ENCODE measurements at places on chromosomes 12 and 14. TPM values are rescaled to one million over a fixed set of nuclear protein-coding genes. Genes with fewer than 3 reads are reported as not detected.

GRCh38 chr14:61346793-61347192 lies 25.4 kb downstream of the PRKCH start:
- no peak for DNase-seq

RPL10L gene
- not detected for total RNA-seq

DNA sequence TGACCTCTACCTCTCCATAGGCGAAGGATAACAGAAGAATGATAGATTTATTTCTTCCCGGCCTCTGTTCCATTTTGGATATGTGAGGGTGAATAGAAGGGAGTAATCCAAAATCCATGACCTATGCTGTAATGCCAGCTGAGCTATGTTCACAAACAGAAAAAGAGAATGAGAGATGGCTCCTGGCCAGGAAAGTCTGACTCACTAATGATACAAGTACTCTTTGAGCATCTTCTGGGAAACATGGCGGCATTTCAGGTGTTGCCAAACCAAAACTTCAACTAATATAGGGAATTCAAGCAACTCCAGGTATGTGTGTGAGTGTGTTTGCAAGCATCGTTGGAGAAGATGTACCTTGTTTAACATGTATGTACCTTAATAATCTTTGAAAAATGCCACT lies 55.1 kb downstream of the MED13L start:
- no peak for DNase-seq

DNA sequence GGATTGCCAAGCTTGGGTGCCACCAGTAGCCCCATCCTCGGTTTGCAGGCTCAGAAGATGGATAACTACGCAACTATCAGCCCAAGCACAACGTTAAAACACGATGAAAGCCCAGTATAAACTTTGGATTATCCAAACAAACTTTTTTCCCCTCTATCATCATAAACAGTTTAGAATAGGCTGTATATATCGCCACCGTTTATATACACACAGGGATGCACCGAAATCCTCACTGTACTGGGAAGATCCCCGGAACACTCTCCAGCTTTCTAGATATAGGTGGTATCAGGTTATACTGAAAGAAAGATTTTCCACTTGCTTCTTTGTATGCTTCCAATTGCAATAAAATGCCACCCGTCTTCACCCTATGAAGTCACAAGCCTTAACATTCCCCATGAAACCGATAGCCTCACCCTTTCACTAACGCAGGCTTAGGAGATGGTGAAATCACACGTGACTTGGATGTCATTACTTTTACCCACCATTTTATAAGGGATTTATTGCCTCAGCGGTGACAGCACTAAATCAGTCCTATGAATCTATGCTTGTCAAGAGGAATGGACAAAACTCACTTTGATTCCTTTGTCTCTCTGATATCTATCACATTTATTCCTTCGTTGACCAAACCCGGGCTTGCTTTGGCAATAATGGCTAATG lies 207.6 kb upstream of the FOXN3 start:
- DNase-seq, result no peak

MSRB3 gene
- 0.11 TPM for total RNA-seq

RARG gene
- total RNA-seq, result 13.3 TPM

DNA sequence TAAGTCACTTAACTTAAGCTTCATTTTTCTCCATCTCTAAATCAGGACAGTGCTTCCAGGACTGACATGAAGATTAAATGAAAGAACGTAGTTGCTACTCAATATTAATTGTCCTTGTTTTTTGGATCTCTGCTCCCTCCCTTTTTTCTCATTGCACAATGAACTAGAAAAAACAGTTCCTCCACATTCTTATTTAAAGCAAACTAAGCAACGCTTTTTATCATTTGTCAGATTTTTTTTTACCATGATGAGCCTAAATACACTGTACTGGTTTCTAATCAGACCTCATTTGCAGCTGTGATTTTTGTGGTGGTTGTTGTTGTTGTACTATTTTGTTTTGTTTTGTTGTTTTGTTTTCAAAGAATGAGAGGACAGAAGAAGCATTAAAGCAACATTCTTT lies 23.2 kb upstream of the PARP11 start:
- DNase-seq, result no peak

REP15 gene
- total RNA-seq, result 0.26 TPM

DNA sequence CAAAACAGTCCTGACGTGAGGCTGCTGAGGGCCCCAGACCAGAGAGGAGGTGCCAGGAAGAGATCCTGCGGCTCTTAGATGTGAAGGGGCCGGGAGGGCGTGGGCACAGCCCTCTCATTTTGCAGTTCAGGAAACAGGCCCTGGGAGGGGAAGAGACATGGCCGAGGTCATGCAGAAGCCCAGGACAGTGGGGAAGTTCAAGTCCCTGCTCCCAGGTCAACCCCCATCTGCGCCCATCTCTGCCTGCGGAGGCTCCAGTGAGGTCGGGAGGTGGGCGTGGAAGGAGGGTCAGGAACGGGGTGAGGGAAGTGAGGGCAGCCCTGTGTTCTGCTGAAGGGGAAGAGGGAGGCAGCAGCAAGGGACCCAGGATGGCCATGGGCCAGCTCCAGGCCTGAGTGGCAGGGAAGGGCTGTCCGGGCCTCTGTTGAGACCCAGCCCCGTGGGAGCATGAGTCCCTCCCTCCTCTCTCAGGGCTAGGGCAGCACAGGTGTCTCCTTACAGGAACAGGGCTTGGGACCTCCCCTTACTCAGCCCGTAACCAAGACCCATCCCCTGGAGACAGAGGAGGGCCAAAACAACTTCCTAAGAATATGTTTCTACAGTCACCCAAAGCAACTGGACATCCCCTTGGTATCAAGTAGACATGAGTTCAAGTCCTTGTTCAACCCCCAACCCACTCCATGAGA lies 90.8 kb downstream of the LGMN start:
- no peak for DNase-seq

ABCC9 gene
- not detected for total RNA-seq

TAS2R43 gene
- total RNA-seq, result 6.6 TPM

- DNase-seq, result no peak
Measured at GRCh38 chr14:100104523-100105300, 39.5 kb downstream of the EVL start.

- DNase-seq, result no peak
Measured at GRCh38 chr12:63495974-63496373, 172.3 kb downstream of the DPY19L2 start.

PZP gene
- not detected for total RNA-seq

FAM90A1 gene
- not detected for total RNA-seq

LALBA gene
- not detected for total RNA-seq

NR2C1 gene
- total RNA-seq, result 27.0 TPM

DNA sequence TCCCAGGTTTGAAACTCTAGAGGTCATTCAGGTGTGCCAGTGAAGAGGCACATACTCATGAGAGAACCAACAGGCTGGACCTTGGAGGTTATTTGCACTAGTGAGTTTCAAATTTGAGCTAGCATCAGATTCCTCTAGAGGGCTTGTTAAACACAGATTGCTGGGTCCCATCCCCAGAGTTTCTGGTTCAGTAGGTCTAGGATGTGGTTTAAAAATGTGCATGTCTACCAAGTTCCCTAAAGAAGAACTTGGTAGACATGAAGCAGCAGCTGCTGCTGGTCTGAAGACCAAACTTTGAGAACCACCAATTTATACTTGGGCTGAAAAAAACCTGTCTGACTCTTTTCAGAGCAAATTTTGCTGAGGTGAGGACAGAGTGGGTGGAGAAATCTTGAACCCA lies 61.7 kb downstream of the SUSD6 start:
- DNase-seq, result no peak

GRCh38 chr12:126451809-126452208 lies 1386.6 kb downstream of the AACS start:
- no peak for DNase-seq

DNA sequence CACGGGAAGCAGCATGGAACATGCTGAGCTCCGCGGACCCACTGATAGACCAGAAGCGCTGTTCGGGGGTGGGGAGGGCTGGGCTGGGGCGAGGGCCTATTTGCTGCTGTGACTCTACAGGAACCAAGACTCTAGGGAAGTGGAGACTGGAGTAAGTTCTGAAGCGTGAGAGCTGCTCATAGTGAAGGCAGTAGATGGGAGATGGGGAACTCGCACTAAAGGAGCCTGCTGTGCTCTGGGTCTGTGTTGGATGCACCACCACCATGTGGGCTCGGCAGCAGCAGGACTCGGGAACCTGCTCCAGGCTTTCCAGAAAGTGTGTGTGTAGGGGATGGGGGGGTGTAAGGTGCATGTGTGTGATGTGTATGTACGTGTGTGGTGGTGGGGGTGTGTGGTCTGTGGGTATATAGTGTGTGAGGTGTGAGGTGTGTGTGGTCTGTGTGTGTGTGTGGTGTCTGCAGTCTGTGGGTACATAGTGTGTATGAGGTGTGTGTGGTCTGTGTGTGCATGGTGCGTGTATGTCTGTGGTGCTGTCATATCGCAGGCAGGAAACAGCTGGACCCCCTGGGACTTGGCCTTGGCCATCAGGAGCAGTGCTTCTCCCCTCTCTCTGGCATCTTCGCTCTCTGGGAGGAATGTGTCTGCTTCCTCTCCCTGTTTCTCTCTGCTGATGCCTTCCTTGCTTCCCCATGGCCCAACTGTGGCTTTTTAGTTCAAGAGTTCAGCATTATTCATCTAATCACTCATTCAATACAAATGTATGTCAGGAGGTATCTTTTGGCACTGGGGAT lies 378.9 kb downstream of the FUT8 start:
- no peak for DNase-seq

MGAT4C gene
- total RNA-seq, result not detected

GRCh38 chr12:93127107-93127560 lies 198.0 kb upstream of the EEA1 start:
- DNase-seq, result no peak

SSTR1 gene
- total RNA-seq, result not detected

DNA sequence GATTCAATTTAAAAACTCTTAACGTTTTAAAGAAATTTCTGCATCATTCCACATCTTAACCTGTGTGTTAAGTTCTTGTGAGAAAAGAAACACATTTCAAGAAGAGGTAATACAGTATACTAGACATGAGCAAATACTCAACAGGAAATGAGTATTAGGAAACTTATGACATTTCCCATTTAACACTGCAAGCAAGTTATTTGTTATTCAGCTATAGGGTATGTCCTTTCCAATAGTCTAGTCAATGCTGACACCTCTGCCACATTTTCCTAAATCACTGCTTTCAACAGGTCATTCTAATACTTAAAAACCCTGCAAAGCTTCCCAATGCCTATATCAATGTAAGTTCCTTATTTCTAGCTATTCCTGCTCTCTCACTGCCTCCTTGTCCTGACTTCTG lies 93.1 kb downstream of the DDHD1 start:
- DNase-seq, result no peak

- DNase-seq, result no peak
Measured at GRCh38 chr14:23074906-23075305, 17.6 kb upstream of the CDH24 start.

TCTN2 gene
- total RNA-seq, result 4.5 TPM

KIF26A gene
- total RNA-seq, result not detected

DNA sequence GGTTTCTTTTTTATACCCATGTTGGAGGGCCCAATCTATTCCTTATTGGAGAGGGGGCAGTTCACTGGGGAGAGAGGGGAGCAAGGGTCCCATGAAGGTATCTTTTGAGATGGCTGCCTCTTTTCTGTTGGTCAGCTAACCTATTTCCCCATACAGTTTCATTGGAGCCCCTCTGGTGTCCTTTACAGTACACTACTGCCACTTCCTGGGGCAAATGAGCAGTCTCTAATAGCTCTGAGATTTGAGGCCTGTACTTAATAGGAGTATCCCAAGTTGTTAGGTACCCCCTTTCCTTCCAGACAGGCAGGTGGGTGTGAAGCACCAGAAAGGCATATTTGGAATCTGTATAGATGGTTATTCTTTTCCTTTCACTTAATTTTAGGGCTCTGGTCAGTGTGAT lies 41.3 kb upstream of the RNU6-8 start:
- no peak for DNase-seq

DNA sequence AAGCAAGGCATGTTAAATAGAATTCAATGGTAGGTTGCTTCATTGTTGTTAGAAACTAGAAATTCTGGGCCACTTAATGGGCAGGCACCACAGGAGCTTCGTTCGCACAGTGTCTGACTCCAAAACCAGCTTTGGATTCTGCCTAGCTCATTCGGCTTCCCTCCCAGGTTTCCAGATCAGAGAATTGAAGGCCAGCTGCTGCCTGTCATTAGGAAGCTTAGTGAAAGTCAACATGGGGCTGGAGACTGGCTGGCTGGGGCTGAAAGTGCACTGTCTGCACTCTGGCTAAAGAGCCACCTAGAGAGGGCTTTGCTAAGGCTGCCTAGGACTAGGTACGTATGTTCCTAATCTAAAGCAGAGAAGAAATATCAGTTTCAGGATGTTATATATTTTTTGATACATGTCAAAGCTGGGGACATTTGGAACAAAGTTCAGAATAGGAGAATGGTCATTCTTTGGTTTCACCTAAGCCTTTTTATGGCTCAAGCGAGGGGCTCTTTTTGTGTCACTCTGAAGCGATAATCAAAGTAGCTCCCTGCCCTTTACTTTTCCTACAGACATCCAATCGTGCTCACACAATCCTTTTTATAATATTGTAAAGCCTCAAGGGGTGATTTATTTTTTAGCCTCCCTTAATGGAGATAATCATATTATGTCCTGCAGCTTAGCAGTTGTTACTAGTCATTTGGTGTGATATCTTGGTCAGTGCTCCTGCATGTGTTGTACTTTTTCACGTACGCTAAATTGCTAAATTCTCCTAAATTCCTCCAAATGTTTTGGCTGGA lies 238.5 kb upstream of the NAV3 start:
- DNase-seq, result no peak

- no peak for DNase-seq
Measured at GRCh38 chr14:103118018-103118662, 5.1 kb upstream of the TNFAIP2 start.

BMP4 gene
- total RNA-seq, result not detected

SCFD1 gene
- 79.4 TPM for total RNA-seq

FBXO34 gene
- total RNA-seq, result 18.7 TPM

GRCh38 chr14:58138714-58139482 lies 13.1 kb downstream of the ARMH4 start:
- DNase-seq, result no peak

DNA sequence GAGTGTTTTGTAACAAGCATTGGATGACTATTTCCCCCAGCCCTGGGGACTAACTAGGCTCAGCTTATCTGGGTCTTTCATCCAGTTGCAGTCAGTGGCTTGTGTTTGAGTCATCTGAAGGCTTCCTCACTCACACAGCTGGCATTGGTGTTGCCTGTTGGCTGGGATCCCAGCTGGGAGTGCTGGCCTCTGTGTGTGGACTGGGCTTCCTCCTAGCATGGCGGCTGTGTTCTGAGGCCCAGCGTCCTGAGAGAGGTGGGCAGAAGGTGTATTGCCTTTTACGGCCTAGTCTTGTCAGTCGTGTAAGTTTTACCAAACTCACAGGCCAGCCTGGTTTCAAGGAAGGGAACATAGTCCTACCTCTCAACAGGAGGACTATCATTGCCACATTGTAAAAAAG lies 28.3 kb upstream of the PPP2R5C start:
- DNase-seq, result no peak

B4GALNT3 gene
- total RNA-seq, result 14.1 TPM

- DNase-seq, result no peak
Measured at GRCh38 chr12:89873745-89874144, 165.1 kb upstream of the ATP2B1 start.

KCNH3 gene
- total RNA-seq, result 0.70 TPM

RNASE2 gene
- total RNA-seq, result not detected

ANKRD33 gene
- total RNA-seq, result not detected

- no peak for DNase-seq
Measured at GRCh38 chr12:119013023-119013422, 31.7 kb downstream of the SRRM4 start.

Measured in natural killer cell treated with Interleukin-12 subunit alpha and Interleukin-12 subunit beta and Interleukin-15 and Interleukin-18, amount 100 ng/mL, for 72 hours (primary cell).